ENCODE measurements at places on chromosomes 4 and X. TPM values are rescaled to one million over a fixed set of nuclear protein-coding genes. Genes with fewer than 3 reads are reported as not detected.

DNA sequence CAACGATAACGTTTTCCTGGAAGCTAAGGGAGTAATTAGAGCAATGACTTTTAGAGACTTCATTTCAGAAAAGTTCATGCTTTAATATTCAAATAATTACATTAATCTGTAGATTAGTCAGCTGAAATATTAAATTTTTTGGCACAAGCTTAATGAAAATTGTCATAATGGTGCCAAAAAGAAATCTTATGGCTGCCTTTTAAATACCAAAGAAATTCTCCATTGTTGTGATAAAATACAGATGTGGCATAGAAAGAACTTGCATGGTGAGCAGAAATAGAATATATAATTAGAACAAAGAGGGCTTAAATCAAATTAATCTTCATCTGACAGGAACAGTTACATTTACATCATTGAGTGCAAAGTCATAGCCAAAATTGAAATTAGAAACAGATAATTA is 263.5 kb downstream of the AFF2 start:
- DNase-seq = no peak

GRCh38 chr4:17153572-17153971 is 255.1 kb upstream of the LDB2 start:
- DNase-seq = no peak

CABS1 gene
- not detected for polyA plus RNA-seq

- DNase-seq = no peak
These were observed 92.2 kb upstream of the SLIT2 start for GRCh38 chr4:20159516-20159915.

DNA sequence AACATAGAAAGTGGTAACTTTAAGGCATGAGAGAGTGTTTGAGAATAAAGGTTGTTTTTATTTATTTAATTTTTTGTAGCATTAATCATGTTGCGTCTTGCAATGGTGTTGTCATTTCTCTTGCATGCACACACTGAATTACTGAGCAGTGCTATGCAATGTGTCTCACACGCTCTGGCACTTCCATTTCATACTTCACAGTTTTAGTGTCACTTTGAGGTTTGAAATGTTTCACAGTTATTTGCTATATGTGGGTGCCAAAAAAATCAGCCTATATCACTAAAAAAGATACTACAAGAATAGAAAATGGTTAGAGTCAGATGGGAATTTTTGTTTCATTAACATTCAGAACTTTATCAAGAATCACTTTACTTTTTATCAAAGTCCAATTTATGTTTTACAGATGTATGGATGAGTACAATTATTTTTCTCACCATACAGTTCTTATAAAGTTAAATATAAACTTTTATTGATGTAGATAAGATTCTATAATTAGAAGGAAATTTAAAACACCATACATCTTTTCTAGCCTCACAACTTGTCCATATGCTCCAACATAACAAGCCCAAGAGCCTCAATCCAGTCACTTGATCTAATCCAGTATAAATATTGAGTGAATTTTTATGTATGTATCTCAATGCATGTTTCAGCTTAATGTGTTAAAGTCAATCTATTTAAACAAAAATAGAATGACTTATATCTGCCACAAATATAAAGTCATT is 114.0 kb downstream of the IQCM start:
- DNase-seq = no peak

GRCh38 chrX:153947009-153947769 is 2.7 kb upstream of the RENBP start:
- DNase-seq = peak; percentile 60

OCIAD1 gene
- polyA plus RNA-seq = 223 TPM

GRCh38 chr4:60847614-60848013 is 352.5 kb upstream of the ADGRL3 start:
- no peak for DNase-seq

GRCh38 chrX:67613996-67614395 is 70.2 kb downstream of the AR start:
- DNase-seq = no peak

DNA sequence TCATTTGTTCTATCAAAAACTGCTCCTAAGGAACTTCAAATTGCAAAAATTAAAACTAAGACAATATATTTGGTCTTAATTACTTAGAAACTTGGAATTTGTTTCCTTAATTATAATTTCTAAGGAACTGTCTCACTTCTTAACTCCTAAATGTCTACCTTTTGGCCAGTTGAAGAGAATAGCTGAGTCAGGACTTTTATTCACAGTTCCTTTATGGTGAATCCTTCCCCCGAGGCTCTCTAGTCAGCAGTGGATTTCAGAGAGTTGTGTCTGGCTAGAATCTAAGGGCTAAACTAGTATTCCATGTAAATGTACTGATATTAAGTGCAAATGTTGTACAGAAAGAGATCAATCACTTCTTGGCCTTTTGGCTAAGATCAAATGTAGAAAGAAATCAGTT is 69.3 kb downstream of the AMMECR1 start:
- DNase-seq = no peak

- no peak for DNase-seq
These were observed 110.8 kb upstream of the H2AZ1 start for GRCh38 chr4:100060765-100061416.

DHRSX gene
- polyA plus RNA-seq = 14.2 TPM

CSAG2 gene
- not detected for polyA plus RNA-seq

DNA sequence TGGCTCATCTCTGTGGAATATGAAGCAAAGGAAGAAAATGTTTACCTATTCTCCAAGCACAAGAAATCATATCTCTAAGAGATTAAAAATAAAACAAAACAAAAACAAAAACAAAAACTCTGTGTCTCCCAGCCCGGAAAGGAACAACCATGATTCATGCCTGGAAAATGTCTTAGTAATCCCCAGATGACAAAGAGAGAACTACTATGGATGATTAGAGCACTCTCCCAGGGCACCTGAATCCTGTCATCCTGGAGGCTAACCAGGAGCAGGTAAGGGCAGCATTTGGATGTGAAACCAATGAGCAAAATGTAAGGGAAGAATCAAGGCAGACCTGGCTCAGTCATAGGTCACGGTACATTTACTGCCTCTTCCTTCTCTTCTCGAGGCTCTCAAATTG is 1.7 kb upstream of the AKAP4 start:
- no peak for DNase-seq

AFF2 gene
- polyA plus RNA-seq = 1.5 TPM

GRCh38 chrX:50877310-50877709 is 33.2 kb upstream of the BMP15 start:
- no peak for DNase-seq

DNA sequence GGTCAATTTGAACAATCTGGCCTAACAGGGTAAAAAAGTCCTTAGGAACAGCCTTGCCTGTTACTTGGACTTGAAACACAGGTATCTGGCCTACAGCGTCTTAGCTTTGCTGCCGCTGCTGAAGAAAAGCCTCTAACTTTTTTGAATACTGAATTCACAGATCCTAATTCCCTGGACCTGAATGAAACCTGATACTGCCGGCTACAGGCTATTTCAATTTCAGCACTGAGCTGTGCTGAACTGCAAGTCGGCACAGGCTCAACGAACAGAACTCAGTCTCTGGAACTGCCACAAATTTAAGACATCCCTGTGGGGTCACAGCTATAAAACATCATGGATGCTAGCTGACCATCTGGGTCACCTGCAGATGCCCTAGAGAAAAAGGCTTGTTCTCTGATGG is 7.2 kb downstream of the NR0B1 start:
- DNase-seq = peak; percentile 57

YY2 gene
- 1.9 TPM for polyA plus RNA-seq

DNA sequence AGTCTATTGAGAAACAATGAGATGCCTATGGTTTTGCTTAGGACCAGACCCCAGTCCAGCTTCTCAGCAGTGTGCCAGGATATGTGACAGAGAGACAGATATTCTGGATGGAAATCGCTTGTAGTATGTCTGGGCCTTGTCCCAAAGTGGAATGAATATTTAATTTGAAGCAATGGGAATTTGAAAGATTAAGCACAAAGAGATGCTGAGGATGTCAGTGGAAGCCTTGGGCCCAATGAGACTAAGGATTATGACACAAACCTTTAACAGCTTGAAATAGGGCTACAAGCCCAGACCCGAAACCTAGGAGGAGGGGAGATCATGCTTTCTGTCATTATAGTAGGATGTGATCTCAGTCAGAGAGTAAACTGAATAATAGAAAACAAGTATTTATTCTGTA is 459.2 kb downstream of the FAT4 start:
- DNase-seq = peak; percentile 64

ZNF674 gene
- 5.0 TPM for polyA plus RNA-seq

GRCh38 chr4:62398318-62398717 is 1198.2 kb downstream of the ADGRL3 start:
- no peak for DNase-seq

GRCh38 chrX:17323397-17323796 is 51.6 kb upstream of the NHS start:
- no peak for DNase-seq

ZMAT1 gene
- 3.5 TPM for polyA plus RNA-seq

- no peak for DNase-seq
These were observed 40.0 kb downstream of the RBPJ start for GRCh38 chr4:26360864-26361263.

- peak; percentile 63 for DNase-seq
These were observed 492 bp upstream of the NKX3-2 start for GRCh38 chr4:13544606-13545393.

- DNase-seq = no peak
These were observed 6.4 kb upstream of the ANTXR2 start for GRCh38 chr4:80079255-80079923.

DNA sequence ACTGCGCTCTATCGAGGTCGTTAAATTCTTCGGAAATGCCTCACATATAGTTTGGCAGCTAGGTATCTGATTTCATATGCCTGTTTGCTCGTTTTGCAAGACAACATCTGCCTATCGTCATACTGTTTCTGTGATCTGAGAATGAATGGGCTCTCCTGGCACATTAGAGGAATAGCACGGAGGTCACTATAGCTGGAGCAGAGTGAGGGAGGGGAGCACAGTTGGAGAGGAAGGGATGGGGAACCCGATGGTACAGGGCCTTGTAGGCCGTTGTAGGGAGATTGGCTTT is 552 bp downstream of the IKBKG start:
- DNase-seq = no peak

AMMECR1 gene
- 11.0 TPM for polyA plus RNA-seq

DNA sequence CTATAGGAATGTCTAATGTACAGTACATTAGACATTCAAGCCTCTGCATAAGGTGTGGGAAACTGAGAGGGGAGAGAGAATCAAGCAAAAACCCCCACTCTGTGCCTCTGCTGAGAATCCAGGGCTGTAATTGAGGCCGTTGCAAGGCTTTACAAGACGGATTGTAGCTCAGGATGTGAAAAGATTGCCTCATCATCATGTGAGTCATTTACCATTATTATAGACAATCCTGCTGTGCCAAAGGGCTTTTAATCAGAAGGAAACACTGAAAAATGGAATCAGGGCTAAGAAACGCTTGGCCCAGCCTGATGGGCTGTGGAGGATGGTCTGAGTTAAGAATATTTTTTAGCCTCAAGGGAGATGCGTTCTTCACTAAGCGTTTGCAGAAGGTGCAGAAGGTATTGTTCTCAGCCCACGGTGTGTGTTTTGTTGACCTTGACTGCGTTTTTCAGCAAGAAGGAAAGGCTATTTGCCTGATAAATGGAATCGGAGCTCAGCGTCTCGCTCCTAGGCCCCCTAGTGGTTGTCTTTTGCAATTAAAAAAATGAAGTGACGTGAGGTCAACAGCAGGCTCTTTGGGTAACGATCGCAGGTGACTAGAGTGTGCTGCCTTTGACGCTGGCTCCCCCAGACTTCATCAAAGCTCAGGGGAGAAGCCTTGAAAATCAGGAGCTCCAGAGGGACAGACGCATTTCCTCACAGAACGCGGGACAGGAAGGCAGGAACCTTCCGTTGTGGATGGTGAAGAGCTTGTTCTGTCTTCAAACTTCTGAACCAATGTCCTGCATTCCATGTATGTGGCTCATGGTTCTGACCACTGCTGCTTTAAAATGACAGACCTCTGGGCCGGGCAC is 18.1 kb upstream of the CHRNA9 start:
- peak; percentile 85 for DNase-seq

NWD2 gene
- 0.07 TPM for polyA plus RNA-seq

GRCh38 chr4:40562681-40563080 is 67.0 kb downstream of the RBM47 start:
- DNase-seq = no peak

- DNase-seq = no peak
These were observed 179.3 kb upstream of the STS start for GRCh38 chrX:6968231-6968630.

GRIA2 gene
- 8.9 TPM for polyA plus RNA-seq

DNA sequence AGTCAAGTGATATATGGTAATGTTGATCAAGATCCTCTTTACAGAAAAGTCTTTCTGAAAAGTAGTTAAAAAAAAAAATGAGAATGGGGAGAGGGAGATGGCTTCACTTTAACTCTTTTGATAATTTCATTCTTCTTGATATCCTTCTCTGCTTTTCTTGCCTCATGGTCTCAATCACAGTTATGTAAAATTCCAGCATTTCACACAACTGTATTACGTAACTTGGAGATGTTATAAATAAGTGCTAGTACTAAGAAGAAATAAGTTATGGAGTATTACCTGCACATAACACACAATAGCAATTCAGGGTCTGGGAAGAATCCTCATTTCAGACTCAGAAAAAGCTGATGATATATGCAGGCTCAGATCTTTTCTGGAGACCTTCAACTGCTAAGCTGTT is 22.0 kb downstream of the RUFY3 start:
- no peak for DNase-seq

DNA sequence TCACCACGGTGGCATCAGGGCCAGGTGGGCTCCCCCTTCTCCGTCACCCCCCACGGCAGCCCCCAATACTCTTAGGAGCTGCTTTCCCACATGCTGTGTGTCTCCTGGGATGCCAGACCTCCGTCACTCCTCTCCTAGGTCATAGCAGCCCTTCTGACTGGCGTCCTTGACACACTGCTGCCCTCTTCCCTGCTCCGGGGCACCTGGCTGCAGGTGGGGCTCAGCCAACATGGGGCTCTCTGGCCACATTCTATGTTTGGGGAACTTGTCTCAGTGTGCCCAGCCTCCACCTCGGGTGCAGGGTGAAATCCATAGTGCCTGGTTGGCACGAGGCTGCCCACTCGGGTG is 13.8 kb downstream of the TMEM175 start:
- DNase-seq = no peak

LRCH2 gene
- 7.9 TPM for polyA plus RNA-seq

BEND2 gene
- polyA plus RNA-seq = not detected

- no peak for DNase-seq
These were observed 457.9 kb downstream of the GPAT3 start for GRCh38 chr4:83993774-83994173.

MAGEB2 gene
- polyA plus RNA-seq = 0.08 TPM

DNA sequence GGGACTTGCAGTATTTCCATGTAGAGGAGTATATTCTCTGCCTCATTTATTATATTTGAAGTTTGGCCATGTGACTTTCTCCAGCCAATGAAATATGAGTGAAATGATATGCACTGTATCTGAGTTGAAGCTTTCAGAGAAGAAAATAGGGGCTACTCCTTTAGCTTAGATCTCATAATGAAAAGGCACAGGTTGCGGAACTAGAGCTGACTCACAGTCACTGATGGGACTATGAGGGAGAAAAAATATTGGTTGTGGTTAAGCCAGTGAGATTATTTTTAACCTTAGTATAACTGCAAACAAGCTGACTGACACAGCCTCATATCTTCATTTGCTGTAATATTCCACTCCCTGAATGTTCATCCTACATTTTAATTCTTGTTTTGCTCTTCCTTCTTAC is 1104.3 kb downstream of the RPA4 start:
- no peak for DNase-seq

- DNase-seq = peak; percentile 15
These were observed 226.7 kb upstream of the PRKX start for GRCh38 chrX:3940000-3940610.

RPS6KA6 gene
- polyA plus RNA-seq = 2.9 TPM
